ENCODE measurements at places on chromosomes 3 and 15.

DNA sequence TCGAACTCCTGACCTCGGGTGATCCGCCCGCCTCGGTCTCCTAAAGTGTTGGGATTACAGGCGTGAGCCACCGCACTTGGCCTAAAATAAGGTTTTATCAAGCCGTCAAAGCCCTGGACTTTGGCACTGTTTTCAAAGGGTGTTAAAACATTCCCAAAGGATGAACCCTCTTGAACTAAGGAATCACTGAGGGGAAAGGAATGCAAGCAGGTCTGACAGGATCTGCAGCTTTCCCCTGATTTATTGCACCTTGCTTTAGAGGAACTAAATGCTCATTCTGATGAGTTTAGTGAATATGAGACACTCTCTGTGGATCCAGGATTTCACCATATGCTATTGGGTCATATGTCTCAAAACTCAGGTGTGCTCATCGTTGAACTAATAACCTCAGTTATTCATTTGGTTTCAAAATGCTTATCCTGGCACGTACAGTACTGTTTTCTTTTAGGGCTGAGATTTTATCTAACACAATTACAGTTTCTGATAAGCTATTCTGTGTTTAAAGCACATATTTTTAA, 63.0 kb upstream of the TSC22D2 start:
- DNase-seq: no peak

GRCh38 chr3:78995087-78995486, 772.7 kb downstream of the ROBO1 start:
- DNase-seq: no peak

DNA sequence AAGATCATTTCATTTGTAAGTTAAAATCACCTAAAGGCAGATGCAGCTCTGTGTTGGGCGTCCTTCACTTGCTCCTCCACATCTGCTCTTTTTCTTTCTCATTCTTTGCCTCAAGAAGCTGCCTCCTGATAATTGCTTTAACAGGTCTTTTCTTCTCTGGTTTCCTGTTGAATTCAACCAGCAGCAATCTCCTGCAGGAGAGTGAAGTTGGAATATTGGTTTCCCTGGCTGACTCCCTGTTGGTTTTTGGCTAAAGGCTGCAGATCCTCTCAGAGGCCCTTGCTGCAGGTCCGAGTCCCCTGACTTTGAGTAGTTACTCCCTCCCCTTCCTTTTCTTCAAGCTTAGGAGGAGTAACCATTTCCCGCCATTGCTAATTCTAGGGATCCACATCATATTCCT, 4.2 kb downstream of the TP63 start:
- DNase-seq: no peak

- DNase-seq: peak; percentile 82
Measured at GRCh38 chr3:55750525-55750924, 263.4 kb upstream of the WNT5A start.

GRCh38 chr15:94673801-94674200, 442.4 kb downstream of the MCTP2 start:
- no peak for DNase-seq

GRCh38 chr3:32406486-32407408, 15.1 kb downstream of the CMTM7 start:
- no peak for DNase-seq

DNA sequence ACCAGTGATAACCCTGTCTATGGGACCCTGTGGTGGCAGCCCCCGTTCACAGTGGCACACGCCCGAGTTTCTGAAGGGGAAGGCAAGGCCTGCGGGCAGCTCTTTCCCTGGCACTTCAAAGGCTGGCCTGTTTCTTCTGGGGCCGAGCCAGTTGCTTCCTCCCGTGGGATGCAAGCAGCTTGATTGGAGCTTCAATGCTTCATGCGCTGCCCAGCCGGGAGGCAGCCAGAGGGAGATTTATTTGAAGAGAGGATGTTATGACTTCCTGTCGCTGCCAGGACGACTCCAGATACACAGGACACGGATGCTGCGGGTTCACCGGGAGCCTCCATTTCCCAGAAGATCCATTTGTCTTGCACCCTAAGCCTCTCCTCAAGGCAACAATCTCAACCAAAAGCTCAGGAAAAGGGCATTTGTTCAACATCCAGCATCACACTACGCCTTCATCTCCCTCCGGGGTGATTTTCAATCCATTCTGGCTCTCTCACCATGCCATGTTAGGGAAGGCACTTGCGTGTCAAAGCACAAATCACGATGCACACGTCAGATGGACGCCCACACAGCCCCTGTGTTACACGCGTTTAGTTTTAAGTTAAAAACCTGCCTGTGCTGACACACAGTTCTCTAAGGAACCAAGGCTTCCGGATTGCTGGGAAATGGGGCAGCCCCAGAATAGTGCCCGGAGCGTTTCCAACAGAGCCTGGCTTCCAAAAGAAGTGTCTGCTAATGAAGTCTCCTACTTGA, 330.2 kb downstream of the OCA2 start:
- no peak for DNase-seq

- no peak for DNase-seq
Measured at GRCh38 chr3:6602329-6602728, 258.6 kb upstream of the GRM7 start.
